ENCODE measurements at places on chromosomes 4 and X.

DNA sequence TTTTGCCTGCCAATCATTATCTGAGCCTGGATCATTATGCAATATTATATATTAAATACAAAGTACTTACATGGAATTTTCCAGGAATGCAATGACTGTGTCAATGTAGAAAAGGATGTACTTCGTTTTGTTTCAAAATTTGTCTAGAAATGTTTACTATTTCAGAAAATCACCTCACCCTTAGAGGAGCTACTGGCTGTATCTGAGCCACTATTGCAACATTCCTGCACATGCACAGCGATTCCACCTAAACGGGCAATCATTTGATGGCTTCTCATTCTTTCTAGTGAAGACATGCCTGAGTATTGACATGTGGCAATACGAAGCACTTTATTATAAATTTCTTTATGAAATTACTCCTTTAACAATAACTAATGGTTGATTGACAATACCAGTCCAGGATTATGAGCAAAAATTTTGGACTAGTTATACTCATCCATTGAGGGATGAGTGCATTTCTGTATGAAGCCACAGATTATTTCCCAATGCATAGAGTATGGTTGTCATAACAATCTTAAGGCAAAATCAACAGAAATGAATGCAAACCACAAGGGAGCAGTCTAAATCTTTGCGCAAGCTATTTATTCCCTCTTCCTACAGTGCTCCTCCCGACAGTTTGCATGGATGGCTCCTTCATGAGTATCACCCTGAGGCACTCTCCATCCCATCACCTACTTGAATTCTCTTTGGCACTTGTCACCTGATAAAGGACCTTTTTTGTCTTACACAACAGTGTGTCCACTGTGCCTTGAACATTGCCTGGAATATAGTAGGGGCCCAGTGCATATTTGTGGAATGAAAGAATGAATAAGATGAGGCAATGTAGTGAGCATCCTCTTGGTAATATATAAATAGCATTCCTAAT is 35.8 kb upstream of the MMAA start:
- H3K27me3 ChIP-seq, result no peaks in the 10 kb centered on the region
- no peaks in the 10 kb centered on the region for H3K36me3 ChIP-seq
- H3K4me1 ChIP-seq, result no peaks in the 10 kb centered on the region
- no peak for DNase-seq

- H3K36me3 ChIP-seq, result no peaks in the 10 kb centered on the region
- H3K27me3 ChIP-seq, result peaks cover 28% of the 10 kb centered on the region
- H3K27ac ChIP-seq, result no peak overlapping the region
- peaks cover 17% of the 10 kb centered on the region for H3K4me1 ChIP-seq
- peak; percentile 41 for DNase-seq
Observed at GRCh38 chr4:1577822-1578217, 106.3 kb downstream of the FAM53A start.

GRCh38 chr4:79450053-79450452 is 42.0 kb upstream of the GK2 start:
- H3K27ac ChIP-seq, result no peak overlapping the region
- no peak overlapping the region for H3K4me3 ChIP-seq
- peak; percentile 26 for DNase-seq
- H3K4me1 ChIP-seq, result peaks cover 30% of the 10 kb centered on the region

DNA sequence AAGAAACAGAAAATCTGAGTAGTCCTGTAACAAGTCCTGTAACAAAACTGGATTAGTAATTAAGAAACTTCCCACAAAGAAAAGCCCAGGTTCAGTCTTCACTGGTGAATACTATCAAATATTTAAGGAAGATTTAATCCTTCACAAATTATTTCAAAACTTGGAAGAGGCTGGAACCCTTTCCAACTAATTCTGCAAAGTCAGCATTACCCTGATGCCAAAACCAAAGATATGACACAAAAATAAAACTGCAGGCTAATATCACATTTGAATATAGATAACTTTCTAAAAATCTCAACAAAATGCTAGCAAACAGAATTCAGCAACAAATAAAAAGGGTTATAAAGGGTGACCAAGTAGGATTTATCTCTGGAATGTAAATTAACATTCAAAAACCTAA is 80.5 kb downstream of the AR start:
- DNase-seq, result no peak
- H3K4me1 ChIP-seq, result no peaks in the 10 kb centered on the region
- no peak overlapping the region for H3K27ac ChIP-seq
- no peak overlapping the region for H3K4me3 ChIP-seq

GRCh38 chr4:575281-576141 is 584 bp downstream of the TMEM271 start:
- H3K4me3 ChIP-seq, result peak overlapping the region; percentile 25
- peak; percentile 92 for DNase-seq
- H3K4me1 ChIP-seq, result peaks cover 6% of the 10 kb centered on the region
- H3K27me3 ChIP-seq, result peaks cover 99% of the 10 kb centered on the region
- no peak overlapping the region for H3K27ac ChIP-seq

- no peaks in the 10 kb centered on the region for H3K27me3 ChIP-seq
- no peak overlapping the region for H3K27ac ChIP-seq
- no peak for DNase-seq
- H3K4me3 ChIP-seq, result no peak overlapping the region
- H3K36me3 ChIP-seq, result no peaks in the 10 kb centered on the region
Observed at GRCh38 chr4:161364681-161365080, 799.1 kb downstream of the FSTL5 start.

DNA sequence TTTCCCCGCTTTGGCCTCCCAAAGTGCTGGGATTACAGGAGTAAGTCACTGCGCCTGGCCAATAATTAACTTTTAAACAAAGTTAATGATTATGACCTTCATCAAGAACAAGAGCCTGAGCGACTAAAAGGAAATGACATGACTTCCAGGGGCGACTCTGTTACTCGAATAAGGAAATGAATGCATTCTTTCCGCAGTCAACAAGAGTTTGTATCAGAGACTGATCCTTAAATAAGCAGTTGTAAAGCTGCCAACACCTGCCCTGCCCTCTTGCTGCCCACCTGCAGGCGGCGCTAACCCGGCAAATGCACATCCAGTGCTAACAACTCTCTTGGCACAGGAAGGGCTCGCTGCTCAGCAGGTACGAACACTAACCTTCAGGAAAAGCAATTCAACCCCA is 27.3 kb downstream of the WDR1 start:
- no peak for DNase-seq
- H3K4me3 ChIP-seq, result no peak overlapping the region
- no peaks in the 10 kb centered on the region for H3K27me3 ChIP-seq
- H3K4me1 ChIP-seq, result peaks cover 16% of the 10 kb centered on the region

- no peak overlapping the region for H3K4me3 ChIP-seq
- no peak overlapping the region for H3K27ac ChIP-seq
- H3K36me3 ChIP-seq, result no peaks in the 10 kb centered on the region
Observed at GRCh38 chr4:186946682-186947294, 223.1 kb upstream of the FAT1 start.

DNA sequence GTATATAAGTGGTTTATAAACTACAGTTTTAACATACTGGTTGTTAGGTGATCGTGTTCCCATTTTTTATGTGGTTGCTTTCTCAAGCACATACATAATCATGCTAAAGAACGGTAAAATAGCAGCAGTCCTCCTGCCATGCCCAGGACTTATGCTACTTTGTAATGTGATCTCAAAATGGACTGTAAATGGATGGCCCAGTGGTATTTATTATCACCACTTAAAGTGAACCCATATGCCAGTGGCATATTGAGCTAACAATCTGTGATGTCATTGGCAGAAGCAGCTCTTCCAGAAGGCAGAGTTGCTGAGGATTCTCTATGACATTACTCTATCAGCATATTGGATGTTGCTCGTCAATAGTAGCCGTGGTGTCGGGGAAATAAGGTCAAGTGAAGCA is 28.6 kb downstream of the ANK2 start:
- H3K36me3 ChIP-seq, result no peaks in the 10 kb centered on the region
- no peaks in the 10 kb centered on the region for H3K27me3 ChIP-seq
- H3K27ac ChIP-seq, result peak overlapping the region; percentile 89
- peaks cover 74% of the 10 kb centered on the region for H3K4me1 ChIP-seq
- DNase-seq, result no peak

DNA sequence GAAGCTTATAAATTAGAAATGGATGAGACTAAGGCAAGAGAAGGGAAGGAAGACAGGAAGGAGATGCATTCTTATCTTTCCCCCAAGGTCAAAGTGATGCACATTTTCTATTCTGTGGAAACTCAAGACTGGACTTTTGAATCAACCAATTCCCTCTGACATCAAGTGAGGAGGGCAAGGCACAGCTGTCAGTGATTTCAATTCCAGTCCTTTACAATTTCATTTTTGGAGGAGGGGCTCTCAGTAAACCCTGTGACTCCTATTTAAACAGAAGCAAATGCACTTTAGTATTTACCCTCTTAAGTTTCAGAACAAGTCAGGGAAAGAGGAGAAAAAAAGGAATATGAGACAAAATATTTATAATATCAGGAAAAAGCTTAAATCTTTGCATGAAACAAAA is 134.0 kb downstream of the MGST2 start:
- H3K27ac ChIP-seq, result no peak overlapping the region
- H3K4me1 ChIP-seq, result peaks cover 25% of the 10 kb centered on the region
- H3K4me3 ChIP-seq, result no peak overlapping the region
- H3K36me3 ChIP-seq, result no peaks in the 10 kb centered on the region
- no peak for DNase-seq
- no peaks in the 10 kb centered on the region for H3K27me3 ChIP-seq

DNA sequence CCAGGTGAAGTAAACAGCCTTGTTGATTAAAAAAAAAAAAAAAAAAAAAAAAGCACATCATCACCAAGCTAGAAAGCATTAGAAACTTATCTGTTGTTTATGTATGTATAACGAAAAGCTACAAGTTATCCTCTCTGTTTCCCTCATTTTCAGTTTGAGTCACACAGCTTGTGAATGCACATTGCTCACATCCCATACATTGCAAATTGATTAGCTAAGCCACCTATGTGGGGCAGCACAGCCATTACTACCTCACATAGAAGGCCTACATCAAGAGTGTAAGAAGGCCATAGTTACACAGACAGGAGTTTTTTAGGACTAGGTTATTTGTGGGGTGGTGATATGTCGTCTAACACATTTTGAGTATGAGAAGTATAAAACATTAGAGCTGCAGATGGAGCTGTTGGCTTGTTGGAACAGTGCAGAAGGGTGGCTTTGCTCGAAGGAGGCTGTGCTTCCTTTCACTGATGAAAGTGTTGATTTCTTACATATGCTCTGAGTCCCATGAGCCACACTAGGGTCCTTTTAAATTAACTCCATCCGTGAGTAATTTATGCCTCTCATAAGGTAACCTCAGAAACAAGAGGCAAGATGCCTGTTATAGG is 431.6 kb downstream of the GABRG1 start:
- no peaks in the 10 kb centered on the region for H3K27me3 ChIP-seq
- H3K36me3 ChIP-seq, result no peaks in the 10 kb centered on the region
- no peak overlapping the region for H3K27ac ChIP-seq
- H3K4me3 ChIP-seq, result no peak overlapping the region
- no peak for DNase-seq

- no peak overlapping the region for H3K27ac ChIP-seq
- H3K36me3 ChIP-seq, result no peaks in the 10 kb centered on the region
- DNase-seq, result no peak
- H3K4me3 ChIP-seq, result no peak overlapping the region
- H3K27me3 ChIP-seq, result no peaks in the 10 kb centered on the region
Observed at GRCh38 chr4:8320386-8320750, 50.8 kb downstream of the HTRA3 start.

DNA sequence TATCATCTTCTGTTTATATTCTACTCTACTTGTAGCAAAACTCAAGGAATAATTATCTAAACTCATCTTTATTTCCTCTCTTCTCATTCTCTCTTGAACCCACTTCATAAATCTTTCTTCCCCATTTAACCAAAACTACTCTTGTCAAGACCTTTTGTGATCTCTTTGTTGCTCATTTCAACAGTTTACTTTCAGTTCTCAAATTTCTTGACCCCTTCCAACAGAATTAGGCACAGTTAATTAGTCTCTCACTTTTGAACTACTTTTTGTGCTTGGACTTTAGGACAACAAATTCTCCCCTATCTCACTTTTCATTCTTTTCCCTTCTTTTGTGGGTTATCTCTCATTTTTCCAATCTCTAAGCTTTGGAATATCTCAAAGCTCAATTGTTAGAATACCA is 27.4 kb upstream of the CAMK2D start:
- no peaks in the 10 kb centered on the region for H3K4me1 ChIP-seq
- H3K4me3 ChIP-seq, result no peak overlapping the region
- H3K27me3 ChIP-seq, result no peaks in the 10 kb centered on the region
- no peak for DNase-seq
- H3K27ac ChIP-seq, result no peak overlapping the region

DNA sequence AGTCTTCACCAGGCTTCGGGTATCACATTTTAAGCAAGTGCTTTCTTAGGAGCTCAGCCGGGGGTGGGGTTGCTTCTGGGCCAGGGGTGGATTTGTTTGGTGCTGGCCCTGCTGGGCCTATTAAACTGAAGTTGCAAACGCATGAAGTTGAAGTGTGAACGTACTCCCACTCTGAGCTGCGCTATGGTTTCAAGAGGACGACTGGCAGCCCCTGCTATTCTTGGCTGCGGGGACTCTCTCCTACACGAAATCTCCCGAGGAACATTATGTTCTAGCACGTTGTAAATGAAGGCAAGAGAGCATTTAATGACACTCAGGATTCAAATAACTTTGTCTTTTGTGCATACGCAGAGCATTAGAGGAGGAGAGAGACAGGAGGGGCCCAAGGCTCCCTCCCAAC is 401.3 kb upstream of the BOD1L1 start:
- no peaks in the 10 kb centered on the region for H3K36me3 ChIP-seq
- H3K27me3 ChIP-seq, result no peaks in the 10 kb centered on the region
- no peak overlapping the region for H3K4me3 ChIP-seq
- H3K4me1 ChIP-seq, result peaks cover 10% of the 10 kb centered on the region

- no peaks in the 10 kb centered on the region for H3K36me3 ChIP-seq
- no peak overlapping the region for H3K4me3 ChIP-seq
- no peaks in the 10 kb centered on the region for H3K4me1 ChIP-seq
- DNase-seq, result no peak
- H3K27me3 ChIP-seq, result no peaks in the 10 kb centered on the region
- H3K27ac ChIP-seq, result no peak overlapping the region
Observed at GRCh38 chr4:140027101-140027500, 126.9 kb downstream of the MAML3 start.

- no peaks in the 10 kb centered on the region for H3K36me3 ChIP-seq
- no peaks in the 10 kb centered on the region for H3K27me3 ChIP-seq
- no peaks in the 10 kb centered on the region for H3K4me1 ChIP-seq
- DNase-seq, result no peak
- H3K4me3 ChIP-seq, result no peak overlapping the region
Observed at GRCh38 chr4:144894573-144894972, 203.4 kb downstream of the ANAPC10 start.

DNA sequence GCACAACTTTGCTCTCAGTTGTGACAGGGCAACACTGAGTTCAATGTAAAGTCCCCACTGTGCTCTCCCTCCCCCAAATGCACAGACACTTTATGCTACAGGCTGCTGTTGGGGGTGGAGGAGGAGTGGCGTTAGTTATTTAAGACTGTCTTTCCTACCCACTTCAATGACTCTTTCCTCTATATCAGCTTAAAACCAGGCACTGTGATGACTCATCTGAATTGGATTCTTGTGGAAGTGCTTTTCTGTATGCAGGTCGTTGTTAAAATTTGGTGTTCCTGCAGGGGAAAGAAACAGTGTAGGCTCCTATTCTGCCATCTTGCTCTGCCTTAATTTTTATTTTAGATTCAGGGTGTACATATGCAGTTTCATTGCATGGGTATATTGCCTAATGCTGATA is 1157.2 kb upstream of the ADGRL3 start:
- H3K4me3 ChIP-seq, result no peak overlapping the region
- no peaks in the 10 kb centered on the region for H3K27me3 ChIP-seq
- H3K4me1 ChIP-seq, result no peaks in the 10 kb centered on the region
- no peaks in the 10 kb centered on the region for H3K36me3 ChIP-seq
- H3K27ac ChIP-seq, result no peak overlapping the region
